Progenitor cell of endocrine pancreas (in vitro differentiated cells): ENCODE measurements at places on chromosomes 5 and 9. TPM values are rescaled to one million over a fixed set of nuclear protein-coding genes. Genes with fewer than 3 reads are reported as not detected.

The NPR2 gene
- 17.0 and 23.4 TPM in 2 replicates for total RNA-seq

- DNase-seq: no peak
- H3K4me3 ChIP-seq: peak overlapping the region; percentile 37
- peaks cover 20% of the 10 kb centered on the region for H3K27me3 ChIP-seq
- peaks cover 2% of the 10 kb centered on the region for H3K4me1 ChIP-seq
- no peaks in the 10 kb centered on the region for H3K36me3 ChIP-seq
Observed at GRCh38 chr5:36688722-36689121, 82.3 kb downstream of the SLC1A3 start.

DNA sequence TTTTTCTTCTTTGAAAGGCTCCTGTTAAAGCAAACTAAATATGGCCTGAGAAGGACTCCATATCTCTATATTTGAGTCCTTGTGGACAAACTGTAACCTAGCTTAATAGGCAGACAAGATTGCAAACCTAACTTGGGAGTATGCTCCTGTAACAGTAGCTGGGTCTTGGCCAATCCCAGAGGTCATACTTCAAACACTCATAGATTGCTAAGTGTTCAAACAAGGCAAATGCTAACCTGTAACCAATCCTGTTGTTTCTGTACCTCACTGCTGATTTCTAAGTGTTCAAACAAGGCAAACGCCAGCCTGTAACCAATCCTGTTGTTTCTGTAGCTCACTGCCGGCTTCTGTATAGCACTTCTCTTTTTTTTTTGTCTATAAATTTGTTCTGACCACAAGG, 50.6 kb upstream of the CLK4 start:
- DNase-seq: no peak
- no peak overlapping the region for H3K4me3 ChIP-seq
- no peaks in the 10 kb centered on the region for H3K27me3 ChIP-seq
- H3K4me1 ChIP-seq: no peaks in the 10 kb centered on the region

DNA sequence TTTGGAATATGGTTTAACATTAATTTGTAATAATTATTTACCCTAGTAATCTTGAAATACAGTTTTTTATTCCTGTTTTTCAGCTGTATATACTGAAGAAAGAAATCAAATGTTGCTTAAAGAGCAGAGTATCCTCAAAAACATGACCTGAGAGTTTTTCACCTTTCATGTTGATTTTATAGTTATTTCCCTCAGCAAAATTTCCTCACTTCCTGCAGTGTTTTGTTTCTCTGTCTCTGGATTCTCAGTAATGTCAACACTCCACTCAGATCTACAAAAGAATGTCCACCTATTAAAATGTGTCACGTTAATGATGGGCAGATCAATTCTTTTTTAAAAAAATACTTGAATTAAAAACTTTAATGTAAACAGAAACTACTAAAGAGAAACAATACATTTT, 398.3 kb downstream of the ANXA1 start:
- no peak overlapping the region for H3K4me3 ChIP-seq
- no peaks in the 10 kb centered on the region for H3K4me1 ChIP-seq
- DNase-seq: no peak

The PCDHGB3 gene
- 0.60 and 0.73 TPM in 2 replicates for total RNA-seq

DNA sequence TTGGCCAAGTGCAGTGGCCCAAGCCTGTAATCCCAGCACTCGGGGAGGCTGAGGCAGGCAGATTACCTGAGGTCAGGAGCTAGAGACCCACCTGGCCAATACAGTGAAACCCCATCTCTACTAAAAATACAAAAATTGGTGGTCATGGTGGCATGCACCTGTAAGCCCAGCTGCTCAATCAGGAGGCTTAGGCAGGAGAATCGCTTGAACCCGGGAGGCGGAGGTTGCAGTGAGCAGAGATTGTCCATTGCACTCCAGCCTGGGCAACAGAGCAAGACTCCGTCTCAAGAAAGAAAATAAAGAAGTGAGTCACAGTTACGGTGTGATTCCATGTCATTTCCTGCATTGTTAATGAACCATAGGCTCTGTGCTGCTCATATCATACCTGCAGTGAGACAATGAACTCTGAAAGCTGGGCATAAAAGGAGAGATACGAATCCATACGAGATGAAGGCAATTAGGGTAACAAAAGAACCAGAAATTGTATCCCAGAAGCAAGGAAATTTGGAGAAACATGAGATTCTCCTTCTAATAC, 44.6 kb downstream of the TIMD4 start:
- H3K36me3 ChIP-seq: no peaks in the 10 kb centered on the region
- H3K27ac ChIP-seq: no peak overlapping the region
- DNase-seq: no peak
- H3K4me3 ChIP-seq: no peak overlapping the region

DNA sequence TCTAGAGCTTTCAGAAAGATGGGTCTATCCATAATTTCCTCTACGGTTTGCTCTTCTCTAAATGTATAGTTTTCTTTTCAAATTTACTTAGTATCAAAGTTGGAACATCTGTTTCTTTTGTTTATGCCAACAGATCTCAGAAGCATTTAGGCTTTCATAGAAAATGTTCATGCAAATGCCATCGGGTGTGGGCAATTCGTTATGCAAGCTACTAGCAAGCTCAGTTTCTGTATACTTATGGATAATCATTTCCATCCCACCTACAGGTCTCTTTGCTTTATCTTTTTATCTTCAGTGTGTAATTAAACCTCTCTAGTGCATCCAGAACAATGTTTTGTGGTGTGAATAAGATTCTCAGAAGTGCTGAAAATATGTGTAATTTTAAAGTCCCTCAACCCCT, 59.9 kb downstream of the NUDT12 start:
- H3K4me3 ChIP-seq: no peak overlapping the region
- no peaks in the 10 kb centered on the region for H3K4me1 ChIP-seq
- H3K36me3 ChIP-seq: no peaks in the 10 kb centered on the region
- H3K27me3 ChIP-seq: no peaks in the 10 kb centered on the region
- DNase-seq: no peak

DNA sequence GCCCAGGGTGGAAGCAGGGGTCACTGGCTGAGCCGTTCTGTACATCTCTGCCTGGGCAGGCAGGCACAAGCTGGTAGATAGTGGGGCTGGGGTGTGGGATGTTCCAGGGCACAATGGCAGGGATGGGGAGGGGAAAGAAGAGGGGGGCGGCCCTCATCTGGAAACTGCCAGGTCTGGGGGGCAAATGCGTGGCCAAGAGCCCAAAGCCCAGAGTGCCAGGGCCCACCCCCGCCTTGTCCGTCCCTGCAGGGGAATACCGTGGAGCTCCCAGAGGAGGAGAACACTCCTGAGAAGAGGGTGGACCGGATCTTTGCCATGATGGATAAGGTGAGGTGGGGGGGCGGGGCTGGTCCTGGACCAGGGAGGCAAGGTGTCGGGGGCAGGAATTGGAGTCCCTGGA, 42.7 kb upstream of the HMCN2 start:
- no peak overlapping the region for H3K27ac ChIP-seq
- H3K4me1 ChIP-seq: no peaks in the 10 kb centered on the region
- H3K27me3 ChIP-seq: no peaks in the 10 kb centered on the region

The SLC25A51 gene
- total RNA-seq: 29.1 and 32.5 TPM in 2 replicates

- H3K27ac ChIP-seq: no peak overlapping the region
- H3K27me3 ChIP-seq: peaks cover 50% of the 10 kb centered on the region
- peaks cover 3% of the 10 kb centered on the region for H3K4me1 ChIP-seq
- no peaks in the 10 kb centered on the region for H3K36me3 ChIP-seq
Observed at GRCh38 chr9:89780959-89781358, 176.1 kb downstream of the GADD45G start.

DNA sequence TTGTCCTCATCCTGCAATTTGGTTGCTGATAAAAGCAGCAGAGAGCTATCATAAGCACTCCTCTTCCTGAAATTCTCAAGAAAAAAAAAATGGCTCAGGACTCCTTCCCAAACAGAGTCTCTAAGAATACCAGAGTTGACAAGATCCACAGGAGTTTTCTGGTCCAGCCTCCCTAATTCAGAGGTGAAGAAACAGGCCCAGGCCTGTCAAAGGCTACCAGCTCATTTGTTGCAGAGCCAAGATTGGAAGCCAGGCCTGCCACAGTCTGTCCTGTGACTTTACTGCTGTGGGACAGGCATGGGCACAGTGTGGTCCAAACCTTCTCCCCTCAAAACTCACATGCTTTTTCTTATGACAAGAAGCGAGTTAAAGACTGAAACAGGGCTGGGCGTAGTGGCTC, 41.5 kb downstream of the NIPSNAP3B start:
- H3K27me3 ChIP-seq: no peaks in the 10 kb centered on the region
- H3K4me1 ChIP-seq: peaks cover 2% of the 10 kb centered on the region
- DNase-seq: no peak
- no peak overlapping the region for H3K4me3 ChIP-seq
- H3K27ac ChIP-seq: no peak overlapping the region
- H3K36me3 ChIP-seq: peaks cover 22% of the 10 kb centered on the region

The PCDHGB4 gene
- 16.1 and 17.0 TPM in 2 replicates for total RNA-seq

The ESM1 gene
- not detected in 2 replicates for total RNA-seq

GRCh38 chr5:133519191-133519590, 93.2 kb downstream of the FSTL4 start:
- H3K4me3 ChIP-seq: no peak overlapping the region
- H3K27me3 ChIP-seq: peaks cover 12% of the 10 kb centered on the region
- H3K36me3 ChIP-seq: no peaks in the 10 kb centered on the region

- H3K27me3 ChIP-seq: no peaks in the 10 kb centered on the region
- no peak overlapping the region for H3K4me3 ChIP-seq
- no peaks in the 10 kb centered on the region for H3K4me1 ChIP-seq
- no peaks in the 10 kb centered on the region for H3K36me3 ChIP-seq
- DNase-seq: no peak
- no peak overlapping the region for H3K27ac ChIP-seq
Observed at GRCh38 chr5:171127314-171127713, 181.7 kb upstream of the TLX3 start.

DNA sequence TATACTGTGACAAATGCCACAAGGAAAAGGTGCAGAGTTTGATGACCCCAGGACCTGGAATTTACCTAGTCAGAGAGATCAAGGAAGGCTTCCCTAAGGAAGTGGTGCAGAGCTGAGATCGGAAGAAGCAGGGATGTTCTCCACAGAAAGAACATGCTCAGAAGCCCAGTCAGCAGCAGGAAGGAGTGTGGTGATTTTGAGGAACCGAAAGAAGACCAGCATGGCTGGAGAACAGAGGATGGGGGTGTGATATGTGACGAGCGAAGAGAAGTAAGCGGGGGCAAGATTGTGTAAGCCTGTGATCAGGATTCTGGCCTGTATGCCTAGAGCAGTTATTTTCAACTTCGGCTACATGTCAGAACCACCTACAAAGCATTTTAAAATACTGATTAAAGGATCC, 18.7 kb upstream of the PIK3R1 start:
- H3K4me1 ChIP-seq: peaks cover 23% of the 10 kb centered on the region
- H3K27ac ChIP-seq: peak overlapping the region; percentile 25
- no peak overlapping the region for H3K4me3 ChIP-seq
- H3K27me3 ChIP-seq: no peaks in the 10 kb centered on the region

The FBP1 gene
- total RNA-seq: 4.6 and 6.0 TPM in 2 replicates

The TXNDC8 gene
- total RNA-seq: not detected in 2 replicates

The CLPTM1L gene
- 90.3 and 95.4 TPM in 2 replicates for total RNA-seq

The MARCOL gene
- total RNA-seq: not detected in 2 replicates

- H3K4me3 ChIP-seq: no peak overlapping the region
- no peak for DNase-seq
- H3K4me1 ChIP-seq: no peaks in the 10 kb centered on the region
- no peak overlapping the region for H3K27ac ChIP-seq
- no peaks in the 10 kb centered on the region for H3K27me3 ChIP-seq
Observed at GRCh38 chr5:31992377-31992776, 181.7 kb downstream of the GOLPH3 start.
